ENCODE measurements at places on chromosomes 1 and 21.

GRCh38 chr21:31596055-31596454 is 63.4 kb upstream of the SOD1 start:
- no peak for DNase-seq

DNA sequence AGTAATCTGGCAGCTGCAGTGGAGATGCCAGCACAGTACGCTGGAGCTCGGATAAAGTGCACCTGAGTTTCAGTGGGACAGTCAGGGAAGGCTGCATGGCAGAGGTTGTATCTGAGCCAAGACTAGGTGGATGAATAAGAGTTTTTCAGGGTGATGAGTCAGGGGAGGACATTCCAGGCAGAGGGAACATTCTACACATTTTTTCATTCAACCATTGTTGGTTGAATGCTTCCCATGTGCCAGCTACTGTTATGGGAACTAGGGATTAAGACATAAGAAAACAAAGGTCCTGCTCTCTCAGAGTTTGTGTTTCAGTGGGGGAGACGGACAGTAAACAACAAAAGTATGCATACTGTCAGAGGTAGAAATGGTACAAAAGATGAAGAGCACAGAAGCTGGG is 5.2 kb downstream of the LEPR start:
- no peak for DNase-seq

DNA sequence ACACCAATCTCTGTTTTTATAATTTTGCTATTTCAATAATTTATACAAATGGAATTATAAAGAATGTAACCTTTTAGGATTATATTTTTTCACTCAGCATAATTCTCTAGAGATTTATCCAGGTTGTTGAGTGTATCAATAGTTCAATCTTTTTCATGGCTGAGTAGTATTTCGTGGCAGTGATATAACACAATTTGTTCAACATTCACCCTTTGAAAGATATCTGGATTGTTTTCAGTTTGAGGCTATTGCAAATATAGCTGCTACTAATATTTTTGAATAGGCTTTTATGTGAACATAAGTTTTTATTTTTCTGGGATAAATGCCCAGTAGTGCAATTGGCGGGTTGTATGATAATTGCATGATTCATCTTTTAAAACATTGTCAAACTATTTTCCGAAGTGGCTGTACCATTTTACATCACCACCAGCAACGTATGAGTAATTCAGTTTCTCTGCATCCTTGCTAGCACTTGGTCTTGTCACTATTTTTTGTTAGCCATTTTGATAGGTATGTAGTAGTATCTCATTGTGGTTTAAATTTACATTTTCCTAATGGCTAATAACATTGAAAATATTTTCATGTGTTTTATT is 55.6 kb upstream of the ABCD3 start:
- DNase-seq = no peak

- no peak for DNase-seq
Observed at GRCh38 chr1:109265741-109266330, 16.5 kb downstream of the CELSR2 start.

- DNase-seq = no peak
Observed at GRCh38 chr1:25917996-25918395, 11.8 kb upstream of the STMN1 start.

GRCh38 chr1:109910963-109911798 is 532 bp downstream of the CSF1 start:
- DNase-seq = no peak

- no peak for DNase-seq
Observed at GRCh38 chr1:92505015-92505692, 18.4 kb upstream of the GFI1 start.

DNA sequence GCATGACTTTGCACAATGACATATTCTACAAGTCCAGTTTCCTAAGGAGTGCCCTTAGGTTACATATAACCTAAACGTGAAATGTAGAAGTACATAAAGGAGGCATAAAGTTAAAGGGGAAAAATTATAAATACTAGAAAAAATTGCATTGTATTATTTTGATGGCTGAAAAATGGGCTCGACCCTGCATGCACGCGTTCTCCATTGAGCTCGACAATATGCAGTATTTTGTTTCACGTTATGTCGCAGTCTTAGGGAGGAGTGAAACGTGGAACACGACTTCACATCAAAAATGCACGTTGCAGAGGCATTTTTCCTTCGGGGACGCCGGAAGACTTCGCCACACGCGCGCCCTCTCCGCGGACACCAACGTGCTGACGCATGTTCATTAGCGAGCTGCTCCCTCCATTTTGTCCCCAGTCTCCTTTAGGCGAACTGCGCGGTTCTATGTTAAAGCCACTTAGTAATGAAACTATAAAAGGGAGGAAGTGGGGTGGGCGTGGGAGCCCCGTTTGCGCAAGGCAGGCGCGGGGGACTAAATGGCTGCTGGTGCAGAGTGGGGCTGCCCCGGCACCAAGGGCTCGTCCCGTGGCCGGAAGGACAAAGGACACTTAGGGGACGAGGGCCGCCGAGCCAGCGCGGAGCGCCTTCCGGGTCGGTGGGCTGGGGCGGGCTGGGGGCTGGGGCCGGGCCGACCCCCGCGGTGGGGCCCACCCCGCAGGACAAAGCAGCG is 749 bp upstream of the COX20 start:
- peak; percentile 95 for DNase-seq

DNA sequence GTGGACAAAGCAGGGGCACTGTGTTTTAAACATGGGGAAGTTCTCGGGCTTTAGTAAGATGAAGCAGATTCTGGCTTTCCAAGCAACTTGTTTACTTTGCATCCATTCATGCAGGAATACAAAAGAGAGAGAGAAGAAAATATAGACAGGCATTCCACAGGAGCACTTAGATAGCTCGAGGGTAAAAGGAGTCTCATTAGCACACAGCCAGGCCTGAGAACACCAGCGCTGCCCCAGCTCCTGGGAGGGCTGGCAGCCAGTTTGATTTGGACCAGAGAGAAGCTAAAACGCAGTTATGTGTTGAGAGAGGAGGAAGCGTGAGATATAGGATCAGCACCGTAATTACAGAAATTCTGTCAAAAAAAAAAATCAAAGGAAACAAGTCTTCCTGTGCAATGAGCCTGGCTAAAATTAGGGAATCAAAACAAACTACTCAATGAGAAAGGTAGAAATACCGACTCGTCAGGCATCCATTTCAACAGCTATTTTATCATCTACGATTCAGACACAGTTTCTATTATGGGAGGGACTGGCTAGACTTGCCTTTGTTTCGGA is 68.2 kb downstream of the CLSTN1 start:
- no peak for DNase-seq

GRCh38 chr1:203040513-203041275 is 14.4 kb downstream of the PPFIA4 start:
- no peak for DNase-seq

DNA sequence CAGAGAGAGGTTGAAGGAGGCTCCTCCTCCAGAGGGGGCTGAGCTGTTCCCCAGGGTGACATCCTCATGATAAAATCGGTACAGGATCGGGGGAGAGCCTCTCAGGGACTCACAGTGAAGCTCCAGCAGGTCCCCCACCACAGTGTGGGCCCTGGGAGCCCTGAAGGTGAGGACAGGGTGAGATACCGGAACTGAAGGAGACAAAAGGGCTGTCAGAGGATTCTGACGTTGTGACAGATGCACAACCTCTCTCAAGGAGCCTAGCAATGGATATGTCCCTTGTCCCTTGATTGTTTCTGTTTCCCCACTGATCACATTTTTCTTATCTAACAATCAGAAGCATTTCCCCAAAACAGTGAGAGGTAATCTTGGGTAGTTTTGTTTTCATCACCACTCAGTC is 5.2 kb downstream of the FCRL3 start:
- DNase-seq = no peak

DNA sequence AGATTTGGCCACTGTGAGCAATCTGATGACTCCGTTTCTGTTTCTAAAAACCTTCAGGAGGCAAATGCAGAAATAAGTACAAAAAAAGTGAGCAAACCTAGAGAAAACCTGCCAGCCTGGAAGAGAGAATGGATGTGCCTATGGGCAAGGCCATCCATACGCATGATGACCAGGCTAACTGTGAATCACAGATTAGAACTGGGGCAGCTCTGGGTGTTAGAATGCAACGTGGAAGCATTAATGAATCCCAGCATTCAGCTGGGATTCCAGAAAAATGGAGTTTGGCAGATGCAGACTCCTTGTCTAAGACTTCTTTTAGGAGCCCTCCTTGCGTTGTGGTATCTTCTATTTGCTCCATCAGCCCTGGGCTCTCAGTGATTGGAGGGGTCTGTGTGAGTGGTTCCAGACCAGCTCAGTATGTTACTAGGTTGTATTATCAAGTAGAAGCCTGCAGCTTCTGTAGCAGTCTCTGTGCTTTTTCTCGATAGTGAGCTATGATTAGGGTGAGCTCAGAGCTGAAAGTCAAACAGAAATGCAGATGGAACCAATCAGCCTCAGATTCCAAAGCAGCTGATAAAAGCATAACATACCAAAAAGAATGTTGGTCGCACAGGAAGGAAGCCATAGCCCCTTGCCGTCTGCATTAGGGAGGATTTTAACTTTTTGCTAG is 154.0 kb downstream of the PSMG1 start:
- no peak for DNase-seq

- no peak for DNase-seq
Observed at GRCh38 chr1:21651214-21652042, 17.7 kb downstream of the RAP1GAP start.

- DNase-seq = no peak
Observed at GRCh38 chr1:112251766-112252506, 144.1 kb upstream of the CTTNBP2NL start.

- no peak for DNase-seq
Observed at GRCh38 chr1:98821379-98821778, 159.9 kb downstream of the SNX7 start.

Measured in vagina (tissue), 2 donors.